ENCODE measurements at places on chromosomes 12 and 14.

- DNase-seq = no peak
These were observed 61.5 kb upstream of the PLEKHG7 start for GRCh38 chr12:92641291-92641690.

- DNase-seq = no peak
These were observed 43.2 kb downstream of the CCDC88C start for GRCh38 chr14:91374287-91374878.

- no peak for DNase-seq
These were observed 112.7 kb upstream of the EGLN3 start for GRCh38 chr14:34063470-34064164.

GRCh38 chr14:71380271-71380670 lies 473.0 kb downstream of the PCNX1 start:
- no peak for DNase-seq

- no peak for DNase-seq
These were observed 165.9 kb downstream of the SLC35F4 start for GRCh38 chr14:57699947-57700346.

DNA sequence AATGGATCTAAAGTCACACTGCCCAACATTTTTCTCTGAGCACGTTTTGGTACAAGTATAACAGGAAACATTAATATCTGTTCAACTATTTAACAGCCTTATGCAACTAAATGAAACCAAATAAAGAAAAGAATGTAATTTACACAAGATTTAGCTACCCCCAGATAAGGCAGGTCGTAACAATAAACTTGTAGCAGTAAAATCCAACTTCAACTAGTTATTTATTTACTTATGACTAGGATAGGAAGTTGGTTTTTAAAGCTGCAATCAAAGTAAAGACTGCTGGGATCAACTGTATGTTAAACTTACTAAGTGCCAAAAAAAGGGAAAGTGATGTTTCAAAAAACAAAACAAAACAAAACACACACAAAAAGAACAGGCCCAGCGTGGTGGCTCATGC lies 30.9 kb downstream of the FERMT2 start:
- no peak for DNase-seq

- DNase-seq = no peak
These were observed 91.1 kb downstream of the USP15 start for GRCh38 chr12:62351326-62351725.

GRCh38 chr12:21773806-21774205 lies 700 bp downstream of the KCNJ8 start:
- DNase-seq = no peak

DNA sequence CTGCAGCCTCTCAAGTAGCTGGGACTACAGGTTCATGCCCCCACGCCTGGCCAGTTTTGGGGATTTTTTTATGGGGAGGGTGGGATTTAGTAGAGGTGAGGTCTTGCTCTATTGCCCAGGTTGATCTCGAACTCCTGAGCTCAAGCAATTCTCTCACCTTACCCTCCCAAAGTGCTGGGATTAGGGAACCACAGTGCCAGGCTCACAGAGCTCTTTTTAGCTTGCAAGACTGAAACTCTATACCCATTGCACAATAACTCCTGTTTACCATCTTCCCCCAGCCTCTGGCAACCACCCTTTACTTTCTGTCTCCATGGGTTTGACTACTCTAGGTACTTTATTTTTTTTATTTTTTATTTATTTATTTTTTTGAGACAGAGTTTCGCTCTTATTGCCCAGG lies 25.7 kb upstream of the CDK17 start:
- no peak for DNase-seq

DNA sequence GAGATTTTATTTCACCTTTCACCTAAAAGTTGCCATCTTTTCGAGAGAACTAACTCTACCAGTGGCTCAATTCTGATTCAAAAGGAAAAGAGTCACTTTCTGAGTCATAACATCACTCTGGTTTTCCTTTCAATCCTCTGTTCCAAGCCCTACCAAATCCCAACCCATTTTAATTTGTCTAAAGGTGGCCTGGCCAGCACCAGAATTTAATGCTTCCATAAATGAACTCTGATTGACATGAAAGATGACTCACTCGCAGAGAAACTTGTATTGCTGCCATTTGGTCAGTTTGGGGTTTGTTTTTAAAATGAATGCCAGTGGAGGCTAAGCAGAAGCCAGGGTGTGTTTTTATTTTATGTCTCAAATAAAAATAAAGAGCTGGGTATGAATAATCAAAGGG lies 117.4 kb upstream of the SOX5 start:
- no peak for DNase-seq

DNA sequence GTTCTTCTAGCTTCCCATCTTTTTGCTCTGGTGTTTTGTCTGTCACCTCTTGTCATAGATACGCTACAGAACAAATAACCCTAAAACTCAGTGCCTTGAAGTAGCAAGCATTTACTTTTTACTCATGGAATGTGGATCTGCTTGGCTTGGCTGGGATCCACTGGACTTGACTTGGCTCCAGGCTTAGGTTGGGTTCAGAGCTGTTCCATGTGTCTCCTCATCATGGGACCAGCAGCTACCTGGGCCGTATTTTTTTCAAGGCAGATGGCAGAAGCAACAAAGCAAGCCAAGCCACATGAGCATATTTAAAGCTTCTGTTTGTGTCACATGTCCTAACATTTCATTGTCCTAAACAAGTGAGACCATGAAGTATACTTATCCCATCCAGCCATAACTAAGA lies 48.7 kb upstream of the ATF1 start:
- DNase-seq = no peak

Data from NCI-H1417 treated with DMSO at 0.1 percent for 48 hours (cell line).